ENCODE measurements at places on chromosomes 12 and 14. TPM values are rescaled to one million over a fixed set of nuclear protein-coding genes. Genes with fewer than 3 reads are reported as not detected.

GRCh38 chr14:103204852-103205540 is 81.7 kb downstream of the TNFAIP2 start:
- DNase-seq, result no peak

- no peak for DNase-seq
These were observed 23.6 kb upstream of the FOS start for GRCh38 chr14:75254901-75255584.

DNA sequence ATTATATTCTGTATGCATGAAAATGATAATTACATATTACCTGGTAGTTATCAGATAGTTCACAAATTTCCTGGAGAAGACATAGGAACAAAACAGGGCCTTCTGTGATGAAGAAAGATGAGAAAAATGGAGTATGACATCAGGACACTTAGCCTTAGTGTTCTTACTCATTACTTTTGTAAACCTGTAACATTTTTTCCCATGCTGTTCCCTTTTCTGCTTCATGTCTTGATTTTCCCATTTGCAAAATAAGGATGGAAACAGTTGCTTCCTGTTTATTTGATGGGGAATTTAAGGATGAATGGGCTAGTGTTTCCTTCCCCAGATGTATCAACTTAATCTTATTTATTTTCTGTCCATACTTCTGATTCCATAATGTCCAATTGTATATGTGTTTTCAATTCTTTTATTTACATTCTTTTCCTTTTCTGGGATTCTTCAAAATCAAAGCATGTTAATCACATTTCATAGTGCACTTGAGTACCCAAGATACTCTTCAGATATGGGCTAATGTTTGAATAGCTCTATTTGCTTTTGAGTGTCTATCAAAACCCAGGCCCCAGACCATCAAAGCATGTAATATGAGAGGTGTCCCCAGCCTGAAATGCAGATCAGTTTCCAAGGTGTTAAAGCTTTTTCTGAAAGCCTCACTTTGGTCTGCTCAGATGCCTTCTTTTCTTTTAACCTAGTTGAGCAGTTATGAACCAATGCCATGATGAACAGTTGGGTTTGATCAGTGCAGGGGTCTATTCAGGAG is 260.5 kb downstream of the RAD51B start:
- DNase-seq, result no peak

DNA sequence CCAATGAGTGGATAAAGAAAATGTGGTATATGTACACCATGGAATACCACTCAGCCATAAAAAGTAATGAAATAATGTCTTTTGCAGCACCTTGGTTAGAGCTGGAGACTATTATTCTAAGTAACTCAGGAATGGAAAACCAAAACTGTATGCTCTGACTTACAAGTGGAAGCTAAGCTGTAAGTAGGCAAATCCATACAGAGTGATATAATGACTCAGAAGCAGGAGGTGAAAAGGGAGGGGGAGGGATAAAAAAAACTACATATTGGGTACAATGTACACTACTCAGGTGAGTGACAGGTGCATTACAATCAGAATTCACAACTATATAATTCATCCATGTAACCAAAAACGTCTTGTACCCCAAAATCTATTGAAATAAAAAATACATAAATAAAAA is 15.1 kb upstream of the CLEC1A start:
- no peak for DNase-seq

DNA sequence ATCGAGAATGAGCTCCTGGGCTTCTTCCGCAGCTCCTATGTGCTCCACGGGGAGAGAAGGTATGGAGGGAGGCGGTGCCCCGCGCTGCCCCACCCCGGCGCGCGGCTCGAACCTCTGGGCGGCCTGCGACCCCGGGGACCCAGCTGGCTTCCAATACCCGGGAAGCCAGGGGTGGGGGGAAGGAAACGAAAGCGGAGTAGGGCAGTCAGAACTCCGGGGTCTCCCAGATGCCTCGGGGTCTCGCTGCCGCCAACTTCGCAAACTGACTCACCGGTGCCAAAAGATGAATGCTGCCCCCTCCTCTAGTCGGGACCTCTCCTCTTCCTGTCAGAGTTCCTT is 1.3 kb downstream of the TRHDE start:
- DNase-seq, result no peak

- no peak for DNase-seq
These were observed 13.3 kb downstream of the FAM181A start for GRCh38 chr14:93940437-93940836.

- DNase-seq, result no peak
These were observed 14.1 kb upstream of the NUMB start for GRCh38 chr14:73472185-73473114.

GRCh38 chr14:74583689-74584434 is 28.2 kb downstream of the LTBP2 start:
- DNase-seq, result no peak

DNA sequence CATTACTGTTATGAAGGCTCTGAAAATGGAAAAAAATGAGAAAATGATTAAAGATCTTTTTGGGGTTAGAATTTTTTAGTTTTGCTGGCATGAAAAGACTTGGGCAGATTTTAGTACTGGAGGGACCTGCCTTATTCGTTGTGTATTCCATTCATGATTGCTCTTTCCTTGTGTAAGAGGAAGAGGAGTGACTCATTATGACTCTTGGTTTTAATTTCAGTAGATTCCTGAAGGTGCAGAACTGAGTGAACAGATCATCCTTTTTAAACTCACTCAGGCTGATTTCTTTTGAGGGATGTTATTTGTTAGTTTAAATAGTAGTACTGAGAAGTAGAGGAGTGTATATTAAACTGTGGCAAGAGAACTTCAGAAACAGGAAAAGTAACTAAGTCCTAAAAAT is 41.6 kb downstream of the AKAP6 start:
- DNase-seq, result no peak

GRCh38 chr12:66829660-66830325 is 150.9 kb upstream of the GRIP1 start:
- DNase-seq, result no peak

DNA sequence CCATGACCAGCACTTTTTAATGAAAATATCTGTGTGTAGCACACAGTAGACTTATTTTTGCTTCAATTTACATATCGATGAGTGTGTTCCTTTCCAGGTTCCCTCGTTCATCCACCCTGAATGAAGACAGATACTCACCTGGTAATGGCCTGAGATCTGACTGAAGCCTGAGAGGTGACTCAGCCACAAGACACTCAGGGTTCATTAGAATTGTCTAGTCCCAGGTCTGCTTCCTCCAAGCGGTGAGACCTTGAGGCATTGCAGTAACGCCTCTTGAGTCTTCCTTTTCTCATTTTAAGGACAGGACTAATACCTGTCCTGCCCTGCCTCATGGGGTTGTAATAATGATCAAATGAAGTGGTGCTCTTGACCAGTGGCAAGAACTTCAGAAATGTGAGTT is 11.5 kb upstream of the KCNK13 start:
- DNase-seq, result no peak

DNA sequence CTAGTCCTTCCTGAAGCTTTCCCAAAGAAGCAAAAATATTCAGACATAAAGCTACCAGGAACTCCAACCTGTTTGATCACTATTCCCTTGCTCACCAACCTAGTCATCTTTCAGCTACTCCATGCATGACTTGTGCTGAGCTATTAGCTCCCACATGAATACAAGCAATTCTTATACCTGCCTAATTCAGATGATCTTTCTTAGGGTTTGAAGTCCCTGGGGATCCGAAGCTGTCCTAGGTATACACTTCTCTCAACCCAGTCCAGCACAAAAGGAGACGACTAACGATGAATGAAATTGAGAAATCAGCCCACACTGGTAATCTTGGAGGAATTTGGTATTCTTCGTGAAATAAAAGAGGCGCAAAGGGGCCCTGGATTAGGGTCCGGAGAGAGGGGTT is 631 bp upstream of the PTGR2 start:
- peak; percentile 4 for DNase-seq

- no peak for DNase-seq
These were observed 119.3 kb upstream of the RAP1B start for GRCh38 chr12:68491204-68491960.

GRCh38 chr12:4526923-4527546 is 11.7 kb upstream of the RAD51AP1 start:
- DNase-seq, result no peak

GRCh38 chr12:122235741-122236140 is 9.9 kb upstream of the DIABLO start:
- DNase-seq, result no peak

DNA sequence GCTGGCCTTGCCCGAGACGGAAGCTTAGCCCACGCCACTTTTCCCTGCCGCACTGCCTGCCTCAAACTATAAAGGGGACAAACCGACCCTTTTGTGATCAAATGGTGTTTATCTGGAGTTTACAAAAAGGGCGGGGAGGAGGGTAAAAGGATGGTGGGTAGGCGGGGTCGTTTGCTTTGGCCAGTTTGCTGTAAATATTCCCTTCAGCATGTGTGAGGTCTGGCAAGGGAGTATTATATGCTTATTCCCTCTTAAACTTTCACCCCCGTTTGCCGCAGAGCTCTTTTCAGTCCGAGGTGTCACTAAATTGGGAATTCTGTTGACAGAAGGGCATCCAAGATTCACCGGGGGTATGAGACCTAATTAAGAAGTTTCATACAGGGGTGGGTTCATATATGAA is 3.8 kb upstream of the TBX3 start:
- DNase-seq, result no peak

GRCh38 chr12:108777156-108777555 is 45.8 kb upstream of the CORO1C start:
- DNase-seq, result no peak

DNA sequence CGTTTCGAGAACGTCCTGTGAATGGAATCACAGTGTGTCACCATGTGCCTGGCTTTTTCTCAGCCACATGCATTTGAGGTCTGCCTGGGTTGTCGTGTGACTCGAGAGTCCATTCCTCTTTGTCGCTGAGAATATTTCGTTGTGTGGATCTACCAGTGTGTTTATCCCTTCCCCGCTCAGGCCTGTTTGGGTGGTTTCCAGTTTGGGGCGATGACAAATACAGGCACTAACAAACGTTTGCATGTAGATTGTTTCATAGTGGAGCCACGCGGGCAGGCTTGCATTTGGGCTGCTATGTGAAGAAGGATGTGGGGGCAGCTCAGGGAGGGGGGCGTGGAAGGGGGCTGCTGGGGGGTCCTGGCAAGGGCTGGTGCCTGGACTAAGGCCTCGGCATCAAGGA is 14.1 kb downstream of the RIN3 start:
- no peak for DNase-seq

GRCh38 chr12:48192861-48193260 is 9.4 kb downstream of the CCDC184 start:
- DNase-seq, result no peak

GRCh38 chr14:23365036-23365731 is at the start of gene EFS:
TSS of gene EFS (minus strand) at chr14:23365172. CDS start at chr14:23365025, 147 bp downstream.
- no peak for DNase-seq

DNA sequence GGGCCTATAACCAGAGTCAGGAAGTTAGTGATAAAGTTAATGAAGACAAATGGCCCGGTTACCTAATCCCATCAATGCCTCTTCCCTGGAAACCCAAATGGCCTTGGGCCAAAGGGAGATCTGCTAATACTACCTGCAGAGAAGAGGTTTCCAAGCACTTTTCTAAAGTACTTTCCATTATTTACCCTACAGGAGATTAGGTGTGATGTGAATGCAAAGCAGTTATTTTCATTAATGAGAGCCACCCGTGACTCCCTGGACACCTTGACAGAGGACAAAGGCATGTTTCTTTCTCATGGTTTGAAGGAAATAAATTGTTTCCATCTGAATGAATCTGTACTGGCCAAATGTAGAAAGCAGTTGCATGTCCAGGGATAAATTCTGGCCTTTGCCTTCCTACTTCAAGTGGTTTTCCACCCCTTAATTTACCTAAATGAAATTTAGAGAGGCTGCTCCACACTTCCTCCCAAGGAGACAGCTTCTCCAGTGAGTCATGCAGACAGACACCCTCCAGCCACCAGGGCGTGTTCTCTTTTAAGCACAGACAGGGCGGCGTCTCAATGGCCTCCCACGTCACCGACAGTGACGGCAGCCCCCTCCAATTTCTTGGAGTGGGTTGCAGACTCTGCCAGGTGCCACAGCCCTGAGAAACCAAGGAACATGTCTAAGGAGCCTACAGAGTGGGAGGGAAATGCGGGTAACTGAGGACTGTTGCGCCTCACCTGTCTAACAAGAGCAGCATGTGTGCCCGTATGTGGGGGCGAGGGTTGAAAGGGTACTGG is 43.9 kb upstream of the GNPNAT1 start:
- no peak for DNase-seq

- peak; percentile 49 for DNase-seq
These were observed 525 bp upstream of the GPR68 start for GRCh38 chr14:91245029-91245428.

GRCh38 chr12:95738024-95738611 is 52.4 kb downstream of the NTN4 start:
- DNase-seq, result no peak

- no peak for DNase-seq
These were observed 196.3 kb downstream of the PAX9 start for GRCh38 chr14:36857842-36858445.

DNA sequence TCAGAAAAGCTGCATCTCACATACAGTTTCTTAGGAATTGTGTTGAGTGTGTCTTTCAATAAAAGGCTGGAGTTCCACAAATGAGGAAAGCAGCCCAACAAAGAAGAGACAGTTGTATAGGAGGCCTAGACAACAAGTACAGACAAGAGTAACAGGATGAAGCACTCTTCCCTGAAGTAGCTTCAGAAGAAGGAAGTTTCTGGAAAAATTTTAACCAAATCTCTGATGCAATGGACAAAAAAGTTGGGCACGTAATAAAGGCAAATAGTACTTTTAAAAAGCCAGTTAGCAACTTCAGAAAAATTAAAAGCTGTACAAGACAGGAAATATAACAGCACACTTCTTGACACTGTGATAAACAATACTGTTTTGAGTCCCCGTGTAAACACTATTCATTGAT is 134.1 kb upstream of the PLEKHG7 start:
- DNase-seq, result no peak

The CD27 gene
- 391 TPM for polyA plus RNA-seq

The IKZF4 gene
- 0.67 TPM for polyA plus RNA-seq

The RNASE7 gene
- polyA plus RNA-seq, result not detected

The C12orf50 gene
- polyA plus RNA-seq, result not detected

The ZFC3H1 gene
- 21.3 TPM for polyA plus RNA-seq

The CLEC4A gene
- polyA plus RNA-seq, result 0.39 TPM

The GARIN6 gene
- not detected for polyA plus RNA-seq

The AQP2 gene
- polyA plus RNA-seq, result not detected

The ADAMTS20 gene
- polyA plus RNA-seq, result not detected

The ACSM4 gene
- polyA plus RNA-seq, result not detected

The PTGER2 gene
- polyA plus RNA-seq, result 91.2 TPM

The CAPZA3 gene
- not detected for polyA plus RNA-seq

The VPS33A gene
- polyA plus RNA-seq, result 20.1 TPM

The PLEKHD1 gene
- not detected for polyA plus RNA-seq
